Lower leg skin (tissue), 4 donors: ENCODE measurements at places on chromosomes 2 and 18. TPM values are rescaled to one million over a fixed set of nuclear protein-coding genes. Genes with fewer than 3 reads are reported as not detected.
A peak's percentile ranks its signal among the peaks of the same experiment; 100 is the strongest.

- no peak for DNase-seq
Observed at GRCh38 chr2:196808083-196808665, 981 bp downstream of the C2orf66 start.

RAX gene
- not detected for total RNA-seq

GRCh38 chr2:118431997-118432396 lies 343.7 kb downstream of the INSIG2 start:
- DNase-seq: no peak

- no peak for DNase-seq
Observed at GRCh38 chr18:32724071-32724749, 48.6 kb downstream of the KLHL14 start.

DNA sequence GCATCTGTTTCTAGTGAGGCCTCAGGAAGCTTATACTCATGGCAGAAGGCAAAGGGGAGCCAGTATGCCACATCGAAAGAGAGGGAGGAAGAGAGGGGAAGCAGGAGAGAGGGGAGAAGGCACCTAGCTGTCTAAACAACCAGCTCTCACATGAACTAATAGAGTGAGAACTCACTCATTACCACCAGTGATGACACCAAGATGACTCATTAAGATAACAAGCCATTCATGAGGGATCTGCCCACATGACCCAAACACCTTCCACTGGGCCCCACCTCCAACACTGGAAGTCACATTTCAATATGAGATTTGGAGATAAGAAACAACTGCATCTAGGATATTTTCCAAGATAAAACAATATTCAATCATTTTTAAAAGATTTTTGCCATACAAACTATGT lies 753.9 kb upstream of the ZEB2 start:
- no peak for DNase-seq

DNA sequence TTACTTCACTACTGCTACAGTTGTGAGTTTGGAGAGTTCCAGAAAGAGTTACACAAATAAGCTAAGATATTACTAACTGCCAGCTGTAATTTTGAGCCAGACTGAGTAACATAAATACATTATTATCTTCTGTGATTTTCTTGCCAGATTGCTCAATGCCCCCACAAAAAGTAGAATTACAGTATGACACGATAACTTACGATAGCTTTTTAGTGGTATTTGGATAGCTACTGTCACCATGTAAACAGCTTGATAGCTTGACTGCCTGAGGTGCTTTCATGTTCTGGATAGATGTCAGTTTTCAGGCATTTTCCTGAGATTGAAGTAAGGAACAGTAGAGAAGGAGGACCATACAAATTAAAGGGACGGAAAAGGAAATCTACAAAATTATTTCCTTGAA lies 533.3 kb downstream of the SOCS6 start:
- DNase-seq: no peak

DNA sequence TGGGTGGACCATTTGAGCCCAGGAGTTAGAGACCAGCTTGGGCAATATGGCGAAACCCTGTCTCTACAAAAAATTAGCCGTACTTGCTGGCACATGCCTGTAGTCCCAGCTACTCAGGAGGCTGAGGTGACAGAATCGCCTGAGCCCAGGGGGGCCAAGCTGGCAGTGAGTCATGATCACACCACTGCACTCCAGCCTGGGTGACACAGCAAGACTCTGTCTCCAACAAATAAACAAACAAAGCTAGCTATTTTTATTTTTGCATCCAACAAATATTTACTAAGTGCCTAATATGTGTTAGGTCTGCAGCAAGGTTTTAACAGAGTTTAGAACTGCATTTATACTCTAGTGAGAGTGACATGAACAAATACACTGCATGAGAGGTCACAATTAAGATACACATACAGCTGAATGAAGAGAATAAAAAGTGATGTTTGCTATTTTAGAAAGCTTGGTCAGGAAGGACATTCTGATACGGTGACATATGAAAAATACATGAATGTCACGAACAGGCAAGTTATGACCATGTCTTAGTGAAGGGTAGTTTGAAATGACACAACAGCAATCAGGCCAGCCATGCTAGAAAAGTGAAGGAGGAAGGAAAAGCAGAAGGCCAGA lies 83.2 kb upstream of the FRZB start:
- DNase-seq: no peak

DNA sequence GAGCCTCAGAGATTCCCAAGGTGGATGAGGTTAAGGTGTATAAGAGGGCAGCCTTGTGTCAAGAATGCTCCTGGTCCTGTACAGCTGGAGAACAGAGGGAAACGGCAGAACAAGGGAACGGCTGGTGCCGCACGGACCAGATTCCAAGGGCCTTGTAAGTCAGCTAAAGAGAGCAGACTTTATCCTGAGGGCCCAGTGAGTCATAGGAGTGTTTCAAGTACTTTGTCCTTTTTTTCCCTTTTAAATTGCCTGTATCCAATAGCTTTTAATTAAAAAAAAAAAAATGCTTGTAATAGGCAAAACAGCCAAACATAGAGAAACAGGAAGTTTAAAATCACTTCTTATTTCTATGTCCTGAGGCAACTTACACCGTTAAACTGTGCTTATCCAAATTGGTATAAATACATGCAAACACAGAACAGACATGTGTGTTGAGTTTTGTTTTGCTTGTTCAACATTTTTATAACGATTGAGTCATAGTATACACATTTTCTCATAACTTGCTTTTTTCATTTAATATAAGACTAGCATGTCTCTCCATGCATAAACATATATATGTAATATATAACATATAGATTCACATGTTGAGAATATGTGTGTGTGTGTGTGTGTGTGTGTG lies 42.1 kb upstream of the EVA1A start:
- no peak for DNase-seq

- no peak for DNase-seq
Observed at GRCh38 chr2:14602309-14602708, 30.2 kb upstream of the LRATD1 start.

GRCh38 chr18:8623549-8624106 lies 14.4 kb downstream of the RAB12 start:
- DNase-seq: no peak

DNA sequence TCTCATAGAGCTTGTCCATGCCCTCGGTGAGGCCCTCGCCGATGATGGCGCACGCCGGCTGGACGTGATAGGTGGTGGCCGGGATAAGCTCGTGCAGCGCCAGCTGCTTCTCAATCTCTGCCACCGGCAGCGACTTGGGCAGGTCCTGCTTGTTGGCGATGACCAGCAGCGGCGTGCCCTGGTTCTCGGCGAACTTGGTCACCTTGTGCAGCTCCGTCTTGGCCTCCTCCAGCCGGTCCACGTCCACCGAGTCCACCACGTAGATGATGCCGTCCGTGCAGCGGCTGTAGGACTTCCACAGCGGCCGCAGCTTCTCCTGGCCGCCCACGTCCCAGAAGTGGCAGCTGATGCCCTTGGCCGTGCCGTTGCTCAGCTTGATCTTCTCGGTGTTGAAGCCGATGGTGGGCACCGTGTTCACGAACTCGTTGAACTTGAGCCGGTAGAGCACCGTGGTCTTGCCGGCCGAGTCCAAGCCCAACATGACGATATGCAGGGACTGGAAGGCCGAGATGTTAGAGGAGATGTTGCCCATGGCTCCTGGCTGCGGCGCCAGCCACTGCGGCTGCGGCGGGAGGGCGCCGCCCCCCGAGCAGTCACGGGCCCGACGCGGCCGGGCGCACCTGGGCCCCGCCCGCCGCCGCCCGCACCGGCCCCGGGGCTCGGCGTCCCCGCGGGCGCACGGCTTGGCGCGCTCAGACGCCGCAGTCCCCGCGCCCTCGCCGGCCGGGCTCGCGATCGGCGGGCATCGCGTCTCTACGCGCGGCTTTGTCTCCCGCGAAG lies 636 bp downstream of the ARL4C start:
- DNase-seq: peak; percentile 32

ST8SIA3 gene
- not detected for total RNA-seq

SLC8A1 gene
- total RNA-seq: 7.5 TPM

VIL1 gene
- total RNA-seq: not detected

DNA sequence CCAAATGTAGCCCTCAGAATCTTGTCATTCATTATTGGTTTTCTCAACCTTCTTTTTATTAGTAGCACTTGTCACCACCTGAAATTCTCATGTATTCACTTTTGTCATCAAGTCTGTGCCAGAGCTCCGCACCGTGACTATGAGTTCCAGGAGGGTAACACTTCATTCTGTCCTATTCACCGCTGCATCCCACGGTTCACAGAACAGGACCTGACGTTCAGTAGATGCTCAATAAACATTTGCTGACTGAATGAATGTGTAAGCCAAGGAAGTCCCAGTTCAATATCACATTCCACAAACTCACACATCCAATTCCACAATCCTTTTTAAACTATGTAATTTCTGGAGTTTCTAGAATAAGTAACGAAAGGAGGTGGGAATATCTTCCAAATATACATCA lies 65.5 kb downstream of the MOGAT1 start:
- DNase-seq: no peak

DNA sequence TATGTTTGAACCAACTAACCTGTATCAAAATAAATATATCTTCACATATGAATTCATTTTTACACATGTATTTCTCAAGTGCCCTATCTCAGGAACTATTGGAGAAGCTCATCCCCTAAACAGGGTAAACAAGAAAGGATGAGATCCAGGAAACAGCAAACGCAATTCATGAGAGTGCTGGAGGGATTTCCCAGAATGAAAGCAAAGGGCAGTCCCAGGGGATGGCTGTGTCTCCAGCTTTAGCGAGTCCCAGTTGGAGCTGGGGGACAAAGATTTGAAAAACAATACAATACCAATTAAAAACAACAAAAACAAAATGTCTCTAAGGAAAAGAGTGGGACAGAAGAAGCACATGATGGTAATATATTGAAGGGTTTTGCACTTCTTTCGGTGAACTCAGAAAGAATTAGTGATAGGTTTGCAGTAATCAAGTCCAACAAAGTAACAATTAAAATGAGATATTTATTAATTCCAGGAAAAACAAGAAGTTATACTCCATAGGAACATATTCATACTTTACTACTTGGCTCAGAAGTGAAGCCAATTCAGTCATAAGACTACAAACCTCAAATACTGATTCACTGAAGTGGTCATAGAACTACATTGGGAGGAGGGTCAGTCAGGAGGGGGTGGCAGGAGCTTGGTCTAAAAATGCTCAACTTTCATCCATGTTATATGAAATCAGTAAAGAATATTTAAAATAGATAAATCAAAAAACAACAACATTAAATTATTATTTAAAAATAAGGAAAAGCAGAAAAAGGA lies 73.1 kb upstream of the PDE1A start:
- DNase-seq: no peak

DNA sequence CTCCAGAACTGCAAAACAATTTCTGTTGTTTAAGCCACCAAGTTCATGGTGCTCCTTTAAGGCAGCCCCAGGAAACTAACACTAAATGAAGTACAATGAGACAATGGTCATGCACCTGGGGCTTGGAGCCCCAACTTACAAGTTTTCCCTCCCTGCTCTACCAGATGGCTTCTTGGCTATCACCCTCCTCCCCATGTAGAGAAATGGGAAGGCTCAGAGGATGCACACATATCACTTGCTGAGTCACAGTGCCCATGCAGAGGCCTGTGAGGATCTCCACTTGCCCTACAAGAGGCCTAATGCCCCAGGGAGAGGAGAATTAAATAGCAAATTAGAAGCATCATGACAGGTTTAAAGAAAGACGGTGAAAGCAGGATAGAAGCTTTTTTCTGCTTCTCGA lies 270.9 kb downstream of the TTC32 start:
- DNase-seq: no peak

GRCh38 chr18:53935803-53936202 lies 288.7 kb downstream of the MBD2 start:
- DNase-seq: no peak

DNA sequence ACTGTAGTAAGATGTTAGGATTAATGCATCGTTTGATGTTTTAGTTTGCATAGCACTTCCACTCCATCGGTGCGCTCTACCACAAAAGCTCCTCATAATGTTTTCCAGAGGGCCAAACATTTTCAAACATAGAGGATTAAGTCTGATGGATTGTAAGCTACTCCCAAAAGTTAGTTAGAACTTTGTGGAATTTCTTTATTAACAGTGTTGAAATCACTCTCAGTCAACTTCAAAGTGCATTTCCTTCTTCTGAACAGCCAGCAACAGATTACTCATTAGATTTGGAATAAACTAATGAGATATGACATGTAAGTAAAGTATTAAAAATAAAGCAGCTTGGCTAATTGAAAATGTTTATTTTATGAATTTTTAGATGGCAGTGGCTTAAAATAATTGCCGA lies 30.1 kb upstream of the CTAGE1 start:
- no peak for DNase-seq

DNA sequence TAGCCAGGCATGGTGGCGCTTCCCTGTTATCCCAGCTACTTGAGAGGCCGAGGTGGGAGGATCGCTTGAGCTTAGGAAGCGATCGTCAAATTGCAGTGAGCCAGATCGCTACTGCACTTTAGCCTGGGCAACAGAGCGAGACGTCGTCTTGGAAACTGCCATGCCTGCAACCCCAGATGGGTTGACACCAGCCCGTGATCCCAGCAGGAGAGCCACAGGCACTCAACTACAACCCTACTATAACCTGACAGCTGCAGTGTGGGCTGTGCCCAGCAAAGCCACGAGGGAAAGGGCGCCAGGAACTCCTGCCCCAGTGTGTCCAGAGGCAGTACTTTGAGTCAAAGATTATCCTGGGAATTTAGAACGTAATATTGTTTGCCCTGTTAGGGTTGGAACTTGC lies 85.6 kb downstream of the SS18 start:
- no peak for DNase-seq

DNAJC5G gene
- not detected for total RNA-seq

DNA sequence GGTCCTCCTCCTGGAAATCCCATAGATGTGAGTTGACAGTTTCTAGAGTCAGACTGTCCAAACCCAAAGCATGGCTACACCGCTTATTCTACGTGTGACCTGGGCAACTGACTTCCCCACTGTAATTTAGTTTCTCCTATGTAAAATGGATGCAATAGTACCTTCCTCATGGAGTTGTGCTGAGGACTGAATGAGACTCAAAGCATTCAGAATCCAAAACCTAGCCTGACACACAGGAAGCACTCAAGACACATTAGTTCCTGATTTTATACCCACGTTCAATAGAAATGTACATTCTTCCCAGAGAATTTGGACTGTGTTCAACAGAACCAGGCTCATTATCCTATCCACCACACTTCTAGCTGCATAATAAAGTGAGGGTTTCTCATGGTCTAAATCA lies 88.8 kb downstream of the STK39 start:
- DNase-seq: no peak

LDLRAD4 gene
- 12.0 TPM for total RNA-seq

PXDN gene
- 7.8 TPM for total RNA-seq

APLF gene
- total RNA-seq: 8.9 TPM

DNA sequence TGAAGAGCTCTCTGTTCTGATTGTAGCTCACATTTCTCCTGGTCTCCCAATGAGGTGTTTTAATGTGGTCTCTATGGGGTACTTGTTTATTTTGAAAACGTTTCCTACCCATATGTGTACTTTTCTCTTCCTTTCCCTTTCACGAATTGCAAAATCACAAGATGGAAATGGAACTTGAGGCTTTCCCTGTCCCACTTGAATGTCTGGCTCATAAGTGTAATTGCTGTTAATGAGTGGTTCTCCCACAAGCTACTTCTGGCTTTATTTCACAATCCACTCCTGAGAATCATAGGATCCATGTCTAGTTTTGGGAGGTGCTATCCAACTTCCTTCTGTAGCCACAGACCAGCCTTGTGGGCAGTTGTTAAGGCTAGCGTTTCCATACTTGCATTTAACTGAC lies 81.1 kb upstream of the CAVIN2 start:
- DNase-seq: no peak

ANKRD30B gene
- 0.10 TPM for total RNA-seq

- DNase-seq: peak; percentile 89
Observed at GRCh38 chr2:239882331-239882732, 142.8 kb downstream of the NDUFA10 start.
